ENCODE measurements at places on chromosomes 7 and 10.
A peak's percentile ranks its signal among the peaks of the same experiment; 100 is the strongest.

GRCh38 chr7:8213381-8213780 lies 48.6 kb downstream of the ICA1 start:
- no peak for DNase-seq

GRCh38 chr7:11768263-11768662 lies 63.7 kb downstream of the THSD7A start:
- DNase-seq, result no peak

DNA sequence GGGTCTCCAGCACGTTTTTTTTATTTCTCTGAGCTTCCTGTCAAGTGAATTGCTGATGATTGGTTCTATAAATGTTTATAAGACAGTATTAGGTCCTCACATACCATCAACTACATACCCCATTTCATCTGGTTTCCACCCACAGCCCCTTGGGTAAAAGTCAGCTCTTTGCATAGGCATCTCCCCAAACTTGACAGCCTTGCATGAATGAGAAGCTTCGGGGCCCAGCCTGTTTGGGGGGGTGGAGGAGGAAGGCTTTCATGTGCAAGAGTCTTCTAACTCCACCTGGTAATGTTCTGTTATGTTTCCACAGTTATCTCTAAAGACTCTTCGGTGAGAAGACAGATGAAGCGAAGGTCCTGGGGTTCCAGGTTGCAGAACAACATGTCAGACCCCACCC lies 75.4 kb downstream of the SCRN1 start:
- DNase-seq, result no peak

DNA sequence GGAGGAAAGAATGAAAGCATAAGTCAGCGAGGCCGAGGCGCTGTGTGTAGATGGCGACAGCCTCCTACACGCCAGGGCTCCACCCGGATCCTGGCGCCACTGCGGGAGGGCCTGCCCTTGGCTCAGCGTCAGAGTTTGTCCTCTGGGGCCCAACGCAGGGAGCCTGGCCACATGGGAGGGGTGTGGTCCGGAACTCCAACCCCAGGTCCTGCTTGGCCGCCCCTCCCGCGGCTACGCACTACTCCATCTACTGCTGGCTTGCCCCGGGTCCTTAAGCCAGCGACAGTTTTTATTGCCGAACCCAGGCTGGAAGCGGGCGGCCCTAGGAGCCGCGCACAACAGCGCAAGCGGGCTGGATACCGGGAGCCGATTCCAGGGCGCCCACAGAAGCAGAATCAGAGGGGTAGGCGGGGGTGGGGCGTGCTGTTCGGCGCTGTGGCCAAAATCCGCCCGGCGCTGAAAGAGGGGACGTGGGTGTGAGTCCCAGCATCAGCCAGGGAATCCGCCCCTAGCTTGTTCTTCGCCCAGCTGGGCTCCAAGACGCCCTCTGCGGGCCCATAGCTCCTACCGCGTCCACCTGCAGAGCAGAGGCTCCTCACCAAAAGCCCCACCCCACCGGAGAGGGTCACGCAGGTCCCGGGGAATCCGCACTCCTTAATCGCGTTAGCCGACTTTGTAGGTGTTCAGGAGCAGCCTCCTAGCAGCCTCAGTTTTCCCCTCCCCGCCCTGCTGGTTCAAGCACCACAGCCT lies 4.5 kb downstream of the KAZALD1 start:
- DNase-seq, result peak; percentile 51

DNA sequence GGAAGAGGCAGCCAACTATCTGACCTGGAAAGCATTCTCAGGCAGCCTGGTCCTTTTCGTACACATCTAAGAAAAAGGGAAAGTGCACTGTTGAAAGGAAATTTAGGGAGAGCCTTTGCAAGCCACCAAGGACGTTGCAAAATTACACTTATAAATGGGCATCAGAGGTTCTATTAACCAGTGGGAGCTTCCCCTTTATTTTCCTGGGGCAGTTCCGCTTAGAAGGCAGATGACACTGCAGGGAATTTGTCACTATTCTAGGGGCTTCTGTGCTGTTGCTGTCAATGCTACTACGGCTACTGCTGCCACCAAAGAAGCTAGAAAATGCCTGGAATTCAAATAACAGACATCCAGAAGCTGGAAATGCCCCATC lies 79.6 kb upstream of the AUTS2 start:
- DNase-seq, result no peak

DNA sequence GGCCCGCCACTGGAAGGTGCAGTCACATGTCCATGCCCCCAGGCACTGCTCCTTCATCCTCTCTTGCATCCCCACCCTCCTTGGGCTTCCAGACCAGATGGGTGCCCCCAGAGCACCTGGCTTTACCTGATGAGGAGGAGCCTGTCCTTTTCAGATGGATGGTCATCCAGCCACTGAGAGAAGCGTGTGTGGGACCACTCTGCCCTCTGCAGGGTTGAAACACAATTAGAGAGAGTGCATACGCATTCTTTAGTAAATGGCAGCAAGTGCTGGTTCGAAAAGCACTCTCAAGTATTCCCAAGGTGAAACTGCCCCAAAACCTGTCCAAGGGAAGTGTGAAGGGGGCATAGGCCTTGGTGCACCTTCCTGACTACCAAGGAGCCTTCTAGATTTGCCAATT lies 41.6 kb downstream of the HBP1 start:
- DNase-seq, result no peak

DNA sequence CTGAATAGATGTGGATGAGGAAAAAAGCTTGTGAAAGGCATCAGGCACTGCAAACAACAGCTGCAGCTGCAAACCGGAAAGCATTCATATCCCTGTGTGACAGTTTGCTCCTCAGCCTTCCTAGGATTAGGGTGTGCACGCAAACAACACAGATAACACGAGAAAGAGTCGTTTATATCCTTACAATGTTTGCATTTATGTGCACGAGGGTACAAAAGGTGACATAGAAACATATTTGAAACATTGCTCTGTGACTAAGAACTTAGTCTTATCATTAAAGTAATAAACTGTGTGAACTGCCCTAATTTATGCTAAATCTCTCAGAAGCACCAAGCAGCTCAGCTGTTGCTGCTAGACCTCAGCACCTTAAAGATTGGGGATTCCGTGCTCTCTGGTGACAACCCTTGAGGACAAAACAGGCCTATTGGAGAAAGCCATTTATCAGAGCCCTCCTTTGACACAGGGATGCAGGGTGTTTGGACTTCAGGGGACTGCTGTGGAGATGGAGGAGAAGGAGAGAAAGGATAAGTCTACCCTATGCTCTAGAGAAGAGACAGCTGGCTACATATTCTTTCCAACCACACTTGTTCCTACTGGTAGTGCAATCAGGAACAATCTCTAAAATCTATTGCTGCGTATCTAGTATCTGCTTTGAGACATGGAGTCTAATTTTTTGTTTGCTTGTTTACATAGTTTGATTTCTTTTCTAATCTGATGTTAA lies 176.2 kb downstream of the GNAT3 start:
- peak; percentile 43 for DNase-seq

- DNase-seq, result peak; percentile 74
Measured at GRCh38 chr10:79490400-79491142, 21.8 kb upstream of the EIF5AL1 start.

GRCh38 chr10:74900297-74900696 lies 73.9 kb downstream of the KAT6B start:
- no peak for DNase-seq

- peak; percentile 9 for DNase-seq
Measured at GRCh38 chr10:130301021-130301892, 165.1 kb downstream of the GLRX3 start.

GRCh38 chr10:43214071-43214955 lies 52.6 kb downstream of the RASGEF1A start:
- DNase-seq, result no peak

GRCh38 chr7:128020159-128020558 lies 11.1 kb downstream of the LRRC4 start:
- DNase-seq, result no peak

DNA sequence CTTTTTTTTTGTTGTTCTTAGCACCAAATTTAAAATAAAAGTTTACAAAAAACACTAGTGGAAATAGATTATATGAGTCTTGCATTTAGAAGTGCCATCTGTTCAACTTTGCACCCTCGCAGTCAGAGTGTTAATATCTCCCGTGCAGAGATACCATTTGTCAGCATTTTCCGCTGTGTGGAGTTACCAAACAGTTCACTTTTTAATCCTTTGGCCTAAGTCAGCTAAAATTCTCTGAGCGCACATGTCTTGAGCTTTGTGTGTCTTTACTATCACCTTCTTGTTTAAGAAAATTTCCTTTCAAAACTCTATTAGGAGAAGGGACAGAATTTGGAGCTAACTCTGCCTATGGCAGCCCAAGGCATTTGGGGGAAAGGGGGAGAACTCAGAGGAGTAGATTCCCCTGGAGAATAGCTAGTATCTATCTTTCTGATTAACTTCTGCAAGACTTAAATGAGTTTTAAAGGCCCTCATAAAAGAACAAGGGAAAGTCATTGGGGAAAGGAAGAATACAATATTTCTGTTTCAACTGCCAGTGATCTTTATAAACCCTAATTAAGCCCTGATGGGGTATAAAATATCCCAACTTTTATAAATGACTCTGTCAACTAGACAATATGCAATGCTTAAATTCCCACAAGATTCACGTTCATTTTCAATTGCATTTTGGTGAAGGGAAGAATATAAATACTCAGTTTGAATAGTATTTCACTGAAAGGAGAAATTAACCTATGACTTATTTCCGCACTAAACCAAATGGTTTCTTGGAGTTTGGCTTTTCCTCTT lies 114.9 kb upstream of the RAB11FIP2 start:
- no peak for DNase-seq

- no peak for DNase-seq
Measured at GRCh38 chr7:51660516-51660915, 343.9 kb upstream of the COBL start.

DNA sequence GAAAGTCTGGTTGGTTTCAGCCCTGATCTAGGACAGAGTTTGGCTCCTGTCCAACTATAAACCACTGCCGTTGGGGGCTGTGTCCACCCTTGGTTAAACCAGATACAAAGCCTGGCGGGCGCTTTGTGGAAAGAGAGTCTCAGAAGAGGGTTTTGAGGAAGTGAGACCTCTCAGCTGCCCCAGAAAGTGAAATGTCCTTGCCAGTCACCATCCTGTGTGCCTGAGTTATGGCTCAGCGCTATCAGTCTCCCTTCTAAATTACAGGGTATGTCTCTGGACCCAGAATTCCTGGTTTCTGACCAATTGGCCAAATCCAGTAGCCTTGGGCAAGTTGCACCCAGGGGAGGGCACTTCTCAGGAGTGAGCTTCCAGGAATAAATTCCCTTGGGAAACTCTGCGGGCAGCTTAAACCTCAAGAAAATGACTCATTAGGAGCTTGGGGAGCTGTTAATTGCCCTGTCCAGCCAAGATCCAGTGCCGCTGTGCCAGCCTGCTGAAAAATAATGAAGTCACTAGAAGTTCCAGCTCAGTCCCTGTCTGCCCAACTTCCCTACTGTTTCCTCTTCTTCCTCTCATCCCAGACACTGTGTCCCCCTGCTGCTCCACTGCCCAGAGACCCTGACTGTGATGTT lies 66.7 kb upstream of the PDZD8 start:
- DNase-seq, result peak; percentile 90

GRCh38 chr7:100156331-100157068 lies 2.0 kb downstream of the TRAPPC14 start:
- DNase-seq, result no peak

- no peak for DNase-seq
Measured at GRCh38 chr7:18772567-18772965, 277.0 kb downstream of the HDAC9 start.

DNA sequence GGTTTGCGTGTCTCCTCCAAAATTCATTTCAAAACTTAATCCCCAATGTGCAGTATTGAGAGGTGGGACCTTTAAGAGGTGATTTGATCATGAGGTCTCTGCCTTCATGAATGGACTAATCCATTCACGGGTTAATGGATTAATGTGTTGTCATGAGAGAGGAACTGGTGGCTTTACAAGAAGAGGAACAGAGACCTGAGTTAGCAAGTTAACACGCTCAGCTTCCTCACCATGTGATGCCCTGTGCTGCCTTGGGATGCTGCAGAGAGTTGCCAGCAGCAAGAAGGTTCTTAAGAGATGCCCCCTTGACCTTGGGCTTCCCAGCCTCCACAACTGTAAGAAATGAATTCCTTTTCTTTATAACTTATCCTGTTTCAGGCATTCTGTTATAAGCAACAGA lies 3.7 kb upstream of the TCTN3 start:
- DNase-seq, result no peak

- DNase-seq, result no peak
Measured at GRCh38 chr7:37546677-37547076, 98.0 kb upstream of the ELMO1 start.
